Esophagus squamous epithelium (tissue), 5 donors: ENCODE measurements at places on chromosomes 11 and 22.

GRCh38 chr11:113407163-113407562, 19.6 kb downstream of the ANKK1 start:
- no peak for DNase-seq

DNA sequence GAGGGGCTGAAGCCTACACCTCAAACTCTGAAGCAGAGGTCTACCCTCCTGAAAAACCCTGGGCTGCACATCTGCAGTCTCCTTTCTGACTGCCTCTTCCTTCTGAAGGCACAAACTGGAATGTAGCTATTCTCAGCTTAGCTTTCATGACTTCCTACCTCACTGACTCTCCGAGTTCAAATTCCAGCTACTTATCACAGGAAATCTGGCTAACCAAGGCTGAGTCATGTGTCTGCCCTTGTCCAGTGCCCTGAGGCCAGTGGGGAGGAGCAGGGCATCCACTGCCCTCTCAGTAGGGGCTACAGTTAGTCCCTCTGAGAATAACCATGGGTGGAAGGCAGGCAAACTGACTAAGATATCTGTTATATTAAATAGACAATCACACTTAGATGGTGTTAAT, 29.2 kb downstream of the PDGFD start:
- no peak for DNase-seq

DNA sequence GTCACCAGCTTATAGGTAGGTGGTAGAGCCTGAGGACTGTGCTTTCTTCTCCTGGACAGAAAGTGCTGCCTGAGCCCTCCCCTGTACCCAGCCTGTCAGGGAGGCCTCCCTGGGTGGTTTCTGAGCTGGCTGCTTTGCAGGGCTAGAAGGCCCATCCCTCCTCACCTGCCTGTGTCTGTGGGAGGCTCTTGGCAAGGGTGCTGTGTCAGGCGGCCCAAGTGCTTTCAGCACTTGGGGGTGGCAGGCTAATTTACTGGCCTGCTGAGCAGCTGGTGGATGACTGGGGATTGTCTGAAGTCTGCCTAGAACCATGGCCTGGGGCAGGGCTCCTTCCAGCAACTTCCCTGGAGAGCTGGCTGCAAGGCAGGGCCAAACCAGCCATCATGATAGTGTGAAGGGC, 139.0 kb upstream of the NAV2 start:
- DNase-seq, result no peak

DNA sequence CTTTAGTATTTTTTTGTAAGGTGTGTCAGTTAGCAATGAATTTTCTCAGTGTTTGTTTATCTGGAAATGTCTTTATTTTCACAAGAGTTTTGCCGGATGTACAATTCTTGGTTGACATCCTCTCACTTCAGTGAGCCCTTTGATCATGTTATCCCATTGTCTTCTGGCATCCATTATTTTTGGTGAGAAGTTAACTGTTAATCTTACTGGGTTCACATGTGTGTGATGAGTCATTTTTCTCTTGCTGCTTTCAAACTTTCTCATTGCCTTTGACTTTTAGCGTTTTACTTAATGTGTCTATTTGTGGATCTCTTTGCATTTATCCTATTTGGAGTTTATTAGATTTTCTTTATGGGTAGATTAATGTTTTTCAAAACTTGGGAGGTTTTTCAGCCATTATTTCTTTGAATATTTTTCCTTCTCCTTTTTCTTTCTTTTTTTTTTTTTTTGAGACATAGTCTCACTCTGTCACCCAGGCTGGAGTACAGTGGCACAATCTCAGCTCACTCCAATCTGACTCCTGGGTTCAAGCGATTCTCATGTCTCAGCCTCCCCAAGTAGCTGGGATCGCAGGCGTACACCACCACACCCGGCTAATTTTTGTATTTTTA, 100.5 kb upstream of the RRM1 start:
- DNase-seq, result no peak

DNA sequence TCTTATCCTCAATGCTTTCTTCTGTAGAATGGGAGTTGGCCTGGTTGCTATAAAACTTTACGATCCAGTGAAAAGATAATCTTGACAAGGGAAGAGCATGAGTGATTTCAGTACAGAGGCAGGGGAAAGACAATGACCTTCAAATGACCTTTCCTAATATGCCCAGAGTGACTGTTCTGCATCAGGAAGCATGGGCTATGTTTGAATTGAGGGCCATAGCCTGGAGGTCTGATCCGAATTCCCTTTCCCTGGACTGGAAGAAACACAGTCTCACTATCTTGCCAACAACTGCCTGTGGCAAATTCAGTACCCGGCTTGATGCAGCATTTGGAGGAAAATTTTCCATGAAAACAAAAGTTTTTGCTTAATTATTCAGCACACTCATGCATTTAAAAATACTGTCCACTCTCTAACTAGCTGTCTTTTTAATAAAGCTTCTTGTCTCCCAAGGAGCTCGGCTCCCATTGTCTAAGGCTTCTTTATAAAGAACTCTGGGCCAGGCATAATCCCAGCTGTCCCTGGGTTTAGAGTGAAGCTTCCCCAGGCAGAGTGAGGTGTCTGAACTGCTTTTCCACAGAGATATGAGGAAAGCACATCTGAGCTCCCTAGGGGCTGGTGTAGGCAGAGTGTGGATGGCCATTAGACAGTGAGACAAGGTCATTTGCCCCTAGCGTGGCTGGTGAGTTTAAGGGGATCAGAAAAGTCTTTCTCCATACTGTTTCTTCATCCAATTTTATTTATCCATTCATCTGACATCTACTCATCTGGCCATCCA, 132.7 kb upstream of the CADM1 start:
- no peak for DNase-seq

DNA sequence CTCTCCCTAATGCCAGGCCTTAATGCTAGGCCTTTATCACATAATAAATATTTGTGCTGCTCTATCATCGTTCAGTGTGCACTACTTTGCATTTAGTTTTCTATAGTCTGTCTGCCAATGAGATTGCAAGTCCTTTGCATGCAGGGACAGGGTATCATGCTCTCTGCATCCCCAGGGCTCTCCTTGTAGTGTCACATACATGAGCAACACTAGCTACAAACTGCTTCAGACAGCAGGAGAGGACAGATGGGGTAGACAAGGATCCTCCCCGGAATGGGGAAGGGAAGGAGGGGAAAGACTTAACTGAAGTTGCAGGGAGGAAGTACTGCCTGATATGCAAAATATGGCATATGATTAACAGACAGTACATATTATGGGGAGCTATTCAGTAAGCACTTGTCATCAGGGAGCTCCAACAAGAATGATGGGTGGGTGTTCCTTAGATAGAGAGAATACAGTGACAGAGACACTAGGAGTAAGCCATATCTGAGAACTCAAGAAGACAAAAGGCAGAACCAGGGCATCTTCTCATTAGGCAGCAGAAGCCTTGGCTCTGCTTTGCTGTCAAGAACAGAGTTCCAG, 42.8 kb downstream of the ZNF202 start:
- no peak for DNase-seq
